ENCODE measurements at places on chromosomes 1 and 21. TPM values are rescaled to one million over a fixed set of nuclear protein-coding genes. Genes with fewer than 3 reads are reported as not detected.

DNA sequence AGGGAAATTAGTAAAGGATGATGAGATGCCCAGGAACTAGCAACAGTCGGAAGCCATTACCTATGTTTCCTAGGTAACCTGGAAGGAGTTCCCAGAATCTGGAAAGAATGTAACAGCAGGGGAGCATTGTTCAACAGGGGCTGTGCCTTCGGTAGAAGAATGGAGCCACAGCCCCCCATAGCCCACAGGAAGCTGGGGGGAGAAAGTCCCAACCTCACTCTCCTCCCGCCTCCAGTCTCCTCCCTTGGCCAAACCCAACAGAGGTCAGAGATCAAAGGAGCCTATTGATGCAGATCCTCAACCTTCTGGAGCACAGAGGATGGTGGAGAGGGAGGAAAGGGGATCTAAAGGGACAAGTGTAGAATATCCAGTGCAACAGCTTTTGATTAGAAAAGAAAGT is 131.5 kb upstream of the SLC44A3 start:
- H3K4me1 ChIP-seq: no peaks in the 10 kb centered on the region
- H3K36me3 ChIP-seq: no peaks in the 10 kb centered on the region
- no peak for DNase-seq
- no peaks in the 10 kb centered on the region for H3K27me3 ChIP-seq

- H3K4me3 ChIP-seq: no peak overlapping the region
- no peak overlapping the region for H3K27ac ChIP-seq
- H3K4me1 ChIP-seq: no peaks in the 10 kb centered on the region
- H3K27me3 ChIP-seq: no peaks in the 10 kb centered on the region
These were observed 18.2 kb downstream of the RCAN1 start for GRCh38 chr21:34596561-34597271.

GRCh38 chr1:242522996-242523718 is 1.3 kb downstream of the PLD5 start:
- H3K27me3 ChIP-seq: peaks cover 2% of the 10 kb centered on the region
- no peak overlapping the region for H3K27ac ChIP-seq
- H3K4me1 ChIP-seq: no peaks in the 10 kb centered on the region
- no peak for DNase-seq

The PLA2G2F gene
- not detected for total RNA-seq

DNA sequence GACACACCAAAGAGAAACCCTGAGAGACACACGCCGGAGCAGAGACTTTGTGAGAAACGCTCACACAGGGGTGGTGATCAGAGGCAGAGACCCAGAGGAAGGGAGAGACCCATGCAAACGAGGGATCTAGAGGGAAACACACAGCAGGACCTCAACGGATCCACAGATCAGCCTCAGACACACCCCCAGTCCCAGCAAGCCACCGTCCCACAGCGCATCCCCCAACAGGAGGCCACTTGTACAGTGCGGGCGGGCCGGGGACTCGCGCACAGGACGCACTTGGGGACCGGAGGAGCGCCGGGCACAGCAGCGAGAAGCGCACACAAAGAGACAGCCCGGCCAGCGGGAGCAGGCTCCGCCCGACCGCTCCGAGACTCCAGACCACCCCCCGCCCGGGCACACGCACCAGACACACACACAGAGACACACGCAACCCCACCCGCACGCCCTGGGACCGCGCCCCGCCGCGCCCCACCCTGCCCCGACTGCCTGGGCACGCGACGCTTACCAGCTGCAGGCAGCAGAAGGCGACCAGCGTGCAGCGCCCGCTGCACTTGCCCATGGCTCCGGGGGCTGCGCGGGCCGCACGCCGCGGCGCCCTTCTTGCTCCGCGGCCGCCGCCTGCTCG is 587 bp downstream of the NKAIN1 start:
- DNase-seq: no peak
- no peak overlapping the region for H3K27ac ChIP-seq
- no peaks in the 10 kb centered on the region for H3K27me3 ChIP-seq
- H3K36me3 ChIP-seq: no peaks in the 10 kb centered on the region
- no peaks in the 10 kb centered on the region for H3K4me1 ChIP-seq

- peaks cover 25% of the 10 kb centered on the region for H3K36me3 ChIP-seq
- H3K4me3 ChIP-seq: peak overlapping the region; percentile 65
- peak overlapping the region; percentile 83 for H3K27ac ChIP-seq
- peaks cover 19% of the 10 kb centered on the region for H3K4me1 ChIP-seq
- no peaks in the 10 kb centered on the region for H3K27me3 ChIP-seq
These were observed 1.1 kb downstream of the SRM start for GRCh38 chr1:11058595-11059154.

The OR10Z1 gene
- not detected for total RNA-seq

DNA sequence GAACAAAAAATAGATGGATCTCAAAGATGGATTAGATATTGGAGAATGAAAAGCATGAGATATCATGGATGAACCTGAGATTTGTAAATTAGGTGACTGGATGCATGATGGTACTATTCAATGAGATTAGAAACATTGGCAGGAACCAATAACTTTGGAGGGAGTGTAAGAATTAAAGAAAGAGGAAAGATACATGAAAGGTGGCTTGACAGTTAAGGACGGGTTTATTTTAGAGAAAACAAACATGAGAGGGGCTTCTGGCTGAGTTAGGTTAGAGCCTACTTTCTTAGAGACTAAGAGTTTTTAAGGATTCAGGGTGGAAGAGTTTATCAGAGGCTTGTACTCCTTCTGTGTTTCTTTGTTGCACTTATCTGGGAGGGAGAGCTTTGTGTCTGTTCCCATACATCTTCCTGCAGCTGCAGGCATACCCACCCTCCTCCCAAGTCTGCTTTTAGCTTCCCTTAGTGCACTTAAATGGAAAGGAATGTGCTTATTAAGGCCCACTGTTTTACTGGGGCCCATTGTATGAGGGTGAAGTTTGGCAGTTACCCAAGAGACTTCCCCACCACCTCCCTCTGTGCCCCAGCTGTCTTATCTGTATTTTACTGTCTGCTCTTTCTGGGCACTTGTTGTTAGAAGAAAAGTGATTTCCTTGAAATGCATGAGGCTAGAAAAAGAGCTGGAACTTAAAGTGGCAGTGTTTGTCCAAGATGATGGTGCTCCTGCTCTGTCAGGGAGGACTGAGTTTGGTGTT is 26.1 kb upstream of the CR2 start:
- no peaks in the 10 kb centered on the region for H3K27me3 ChIP-seq
- H3K36me3 ChIP-seq: no peaks in the 10 kb centered on the region
- H3K4me3 ChIP-seq: no peak overlapping the region
- no peak overlapping the region for H3K27ac ChIP-seq
- DNase-seq: no peak

The CACNA1S gene
- not detected for total RNA-seq

The CD1B gene
- total RNA-seq: not detected

DNA sequence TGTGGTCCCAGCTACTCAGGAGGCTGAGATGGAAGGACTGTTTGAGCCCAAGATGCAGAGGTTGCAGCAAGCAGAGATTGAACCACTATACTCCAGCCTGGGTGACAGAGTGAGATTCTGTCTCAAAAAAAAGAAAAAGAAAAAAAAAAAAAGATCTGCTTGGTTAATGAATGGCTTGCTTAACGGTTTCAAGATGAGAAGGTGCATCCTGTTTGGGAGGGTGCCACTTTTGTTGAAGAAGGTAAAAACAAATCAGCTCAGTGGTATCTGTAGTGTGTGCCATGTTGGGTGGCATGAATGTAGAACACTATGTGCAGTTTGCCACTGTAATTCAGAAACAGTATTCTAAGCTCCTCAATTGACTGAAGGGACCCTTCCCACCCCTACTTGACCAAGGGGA is 94.9 kb upstream of the ETV3 start:
- no peak overlapping the region for H3K4me3 ChIP-seq
- H3K4me1 ChIP-seq: no peaks in the 10 kb centered on the region
- H3K27me3 ChIP-seq: no peaks in the 10 kb centered on the region
- H3K27ac ChIP-seq: no peak overlapping the region

DNA sequence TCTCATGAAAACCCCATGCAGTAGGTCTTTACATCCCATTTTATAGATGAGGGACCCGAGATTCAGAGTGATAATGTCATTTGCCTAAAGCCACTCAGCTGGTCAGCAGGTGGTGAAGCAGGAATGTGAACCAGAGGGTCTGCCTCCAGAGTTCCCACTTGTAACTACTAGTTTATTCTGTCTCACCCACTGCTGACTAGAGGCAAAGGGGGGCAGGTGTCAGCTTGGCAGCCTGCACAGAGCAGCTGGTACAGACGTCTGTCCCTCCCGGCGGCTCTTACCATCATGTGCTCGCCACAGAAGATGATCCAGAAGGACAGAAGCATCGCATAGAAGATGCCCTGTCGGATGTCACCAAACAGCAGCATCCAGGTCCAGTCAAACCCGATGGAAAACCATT is 82.4 kb downstream of the WLS start:
- no peaks in the 10 kb centered on the region for H3K27me3 ChIP-seq
- no peak overlapping the region for H3K4me3 ChIP-seq
- H3K4me1 ChIP-seq: no peaks in the 10 kb centered on the region
- no peak overlapping the region for H3K27ac ChIP-seq
- no peak for DNase-seq

- H3K27me3 ChIP-seq: no peaks in the 10 kb centered on the region
- DNase-seq: no peak
- no peak overlapping the region for H3K4me3 ChIP-seq
- H3K4me1 ChIP-seq: no peaks in the 10 kb centered on the region
- no peak overlapping the region for H3K27ac ChIP-seq
These were observed 47.8 kb upstream of the LRRC3 start for GRCh38 chr21:44407493-44407892.

- no peak for DNase-seq
- no peak overlapping the region for H3K27ac ChIP-seq
- no peaks in the 10 kb centered on the region for H3K27me3 ChIP-seq
- no peak overlapping the region for H3K4me3 ChIP-seq
- H3K4me1 ChIP-seq: peaks cover 9% of the 10 kb centered on the region
- no peaks in the 10 kb centered on the region for H3K36me3 ChIP-seq
These were observed 5.1 kb downstream of the HLX start for GRCh38 chr1:220884109-220884980.

GRCh38 chr1:207935166-207935583 is 24.2 kb upstream of the CD34 start:
- H3K27me3 ChIP-seq: no peaks in the 10 kb centered on the region
- DNase-seq: no peak
- no peak overlapping the region for H3K4me3 ChIP-seq
- no peaks in the 10 kb centered on the region for H3K36me3 ChIP-seq
- H3K27ac ChIP-seq: no peak overlapping the region
- H3K4me1 ChIP-seq: no peaks in the 10 kb centered on the region

GRCh38 chr1:43992232-43992995 is 1.0 kb downstream of the CCDC24 start:
- H3K4me1 ChIP-seq: peaks cover 11% of the 10 kb centered on the region
- H3K27ac ChIP-seq: peak overlapping the region; percentile 72
- no peak for DNase-seq
- no peaks in the 10 kb centered on the region for H3K27me3 ChIP-seq
- peak overlapping the region; percentile 79 for H3K4me3 ChIP-seq
- H3K36me3 ChIP-seq: no peaks in the 10 kb centered on the region

The RORC gene
- total RNA-seq: 0.21 TPM

DNA sequence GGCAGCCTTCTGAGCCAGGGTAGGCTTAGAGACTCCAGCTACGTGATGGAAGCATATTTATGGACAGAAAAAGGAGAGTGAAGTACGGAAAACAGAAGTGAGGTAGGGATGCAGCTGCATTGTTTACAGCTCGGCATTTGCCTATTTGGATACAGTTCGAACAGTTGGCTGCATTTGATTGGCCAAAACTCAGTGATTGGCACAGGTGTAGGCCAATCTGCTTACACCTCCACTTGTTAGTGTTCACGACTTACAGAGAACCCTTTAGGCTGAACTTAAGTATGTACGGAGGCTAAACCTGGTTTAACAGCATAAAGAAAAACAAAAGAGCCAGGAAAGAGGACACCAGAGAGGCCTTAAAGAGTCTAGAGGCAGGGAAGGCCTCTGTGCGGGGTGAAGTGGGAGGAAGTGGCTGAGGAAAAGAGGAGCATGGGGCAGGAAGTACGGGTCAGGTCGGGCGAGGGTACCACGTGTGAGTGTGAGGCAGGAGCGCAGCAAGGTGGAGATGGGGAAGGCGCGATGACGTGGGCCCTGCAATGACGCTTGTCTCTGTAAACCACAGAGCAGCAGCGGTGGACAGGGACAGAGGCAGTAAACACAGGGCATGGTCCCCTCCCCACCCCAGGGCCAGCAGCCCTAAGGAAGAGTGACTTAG is 32.0 kb downstream of the RSPH1 start:
- peak overlapping the region; percentile 55 for H3K27ac ChIP-seq
- no peaks in the 10 kb centered on the region for H3K36me3 ChIP-seq
- peak overlapping the region; percentile 12 for H3K4me3 ChIP-seq
- H3K27me3 ChIP-seq: no peaks in the 10 kb centered on the region
- peak; percentile 37 for DNase-seq
- H3K4me1 ChIP-seq: peaks cover 18% of the 10 kb centered on the region

- H3K4me3 ChIP-seq: no peak overlapping the region
- no peaks in the 10 kb centered on the region for H3K36me3 ChIP-seq
- DNase-seq: no peak
- H3K4me1 ChIP-seq: no peaks in the 10 kb centered on the region
These were observed 16.2 kb upstream of the MYBPHL start for GRCh38 chr1:109322974-109323373.

The TRIM63 gene
- not detected for total RNA-seq

GRCh38 chr1:248696774-248697173 is 5.8 kb downstream of the OR14I1 start:
- no peak overlapping the region for H3K27ac ChIP-seq
- DNase-seq: no peak
- H3K4me1 ChIP-seq: no peaks in the 10 kb centered on the region
- H3K4me3 ChIP-seq: no peak overlapping the region

- H3K4me3 ChIP-seq: no peak overlapping the region
- peak; percentile 79 for DNase-seq
- no peaks in the 10 kb centered on the region for H3K4me1 ChIP-seq
These were observed 6.2 kb upstream of the EFCAB14 start for GRCh38 chr1:46724991-46725735.

The RXFP4 gene
- not detected for total RNA-seq

DNA sequence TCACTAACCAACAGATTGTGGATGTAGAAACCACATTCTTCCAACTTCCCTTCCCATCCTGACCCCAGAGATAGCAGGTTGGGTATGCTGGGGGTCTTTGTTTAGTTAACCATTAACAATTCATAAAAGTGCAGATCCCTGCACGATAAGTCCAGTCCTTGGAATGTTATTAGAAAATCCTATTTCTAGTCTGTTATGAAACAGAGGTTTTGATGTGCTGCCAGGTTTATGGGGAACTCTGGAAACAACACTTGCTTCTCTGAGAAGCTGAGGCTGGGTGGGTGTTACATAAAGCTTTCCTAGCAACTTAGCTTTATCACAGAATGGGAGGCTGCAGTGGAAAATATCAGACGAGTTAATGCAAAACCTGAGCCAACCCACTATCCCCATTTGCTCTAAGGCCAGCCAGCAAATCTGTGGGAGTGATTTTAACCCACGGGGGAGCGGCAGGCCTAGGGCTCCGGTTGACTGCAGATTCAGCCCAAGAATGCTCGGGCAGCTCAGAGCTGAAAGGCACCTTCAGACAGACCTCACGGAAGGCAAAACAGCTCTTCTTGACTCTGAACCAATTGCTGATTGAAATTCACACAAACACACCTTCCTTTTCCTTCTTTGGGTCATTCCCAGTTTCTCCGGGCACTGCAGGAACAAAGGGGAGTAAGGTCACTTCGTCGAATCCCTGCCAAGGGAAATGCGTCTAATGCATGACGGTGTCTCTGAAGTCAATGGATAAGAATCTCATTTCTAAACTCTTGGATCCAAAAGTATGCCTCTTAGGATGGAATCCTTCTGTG is 111.7 kb upstream of the IRF2BP2 start:
- DNase-seq: no peak
- H3K27me3 ChIP-seq: no peaks in the 10 kb centered on the region
- no peaks in the 10 kb centered on the region for H3K36me3 ChIP-seq
- no peak overlapping the region for H3K27ac ChIP-seq
- peaks cover 43% of the 10 kb centered on the region for H3K4me1 ChIP-seq

GRCh38 chr1:168260393-168260792 is 20.3 kb upstream of the TBX19 start:
- DNase-seq: no peak
- no peak overlapping the region for H3K4me3 ChIP-seq
- H3K36me3 ChIP-seq: no peaks in the 10 kb centered on the region
- no peak overlapping the region for H3K27ac ChIP-seq
- H3K4me1 ChIP-seq: no peaks in the 10 kb centered on the region

Measured in naive thymus-derived CD4-positive, alpha-beta T cell (primary cell).